ENCODE measurements at places on chromosomes 7 and 10. TPM values are rescaled to one million over a fixed set of nuclear protein-coding genes. Genes with fewer than 3 reads are reported as not detected.

The MRLN gene
- not detected for total RNA-seq

The GOLGA7B gene
- not detected for total RNA-seq

The LDB1 gene
- 39.5 TPM for total RNA-seq

The MSMB gene
- total RNA-seq: not detected

The ZNF33A gene
- total RNA-seq: 11.8 TPM

The NKX1-2 gene
- not detected for total RNA-seq

The LYZL2 gene
- not detected for total RNA-seq

The HIF1AN gene
- 10.3 TPM for total RNA-seq

The PAPOLB gene
- under 0.01 TPM for total RNA-seq

The EBF3 gene
- under 0.01 TPM for total RNA-seq

The CCDC146 gene
- 2.8 TPM for total RNA-seq

The MRM2 gene
- total RNA-seq: 14.9 TPM

The KCND2 gene
- total RNA-seq: 2.1 TPM

Measured in fibroblast of lung (primary cell).